ENCODE measurements at places on chromosomes 2 and 18. TPM values are rescaled to one million over a fixed set of nuclear protein-coding genes. Genes with fewer than 3 reads are reported as not detected.

ACVR1C gene
- polyA plus RNA-seq: 0.20 TPM

ADAM23 gene
- polyA plus RNA-seq: 1.3 TPM

SDC1 gene
- polyA plus RNA-seq: 1,057 TPM

CACNB4 gene
- 0.82 TPM for polyA plus RNA-seq

IL1B gene
- 221 TPM for polyA plus RNA-seq

TRABD2A gene
- polyA plus RNA-seq: 0.54 TPM

Measured in keratinocyte (primary cell).